ENCODE measurements at places on chromosomes 7 and 10.

GRCh38 chr10:78892338-78893176 lies 176.2 kb upstream of the ZMIZ1 start:
- no peak for DNase-seq

DNA sequence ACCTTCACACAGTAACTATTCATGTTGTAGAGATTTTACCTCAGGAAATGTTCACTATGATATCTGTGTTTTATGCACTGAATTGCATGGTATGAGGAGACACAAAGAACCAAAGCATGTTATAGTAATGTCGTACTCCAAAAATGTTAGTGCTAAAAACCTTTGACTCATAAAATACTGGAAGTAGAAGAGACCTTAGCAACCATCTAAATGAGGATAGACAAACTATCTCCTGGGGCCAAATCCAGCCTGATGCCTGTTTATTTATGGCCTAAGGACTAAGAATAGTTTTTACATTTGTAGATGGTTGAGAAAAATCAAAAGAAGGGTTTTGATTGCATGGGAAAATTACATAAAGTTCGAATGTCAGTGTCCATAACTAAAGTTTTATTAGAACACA lies 535.1 kb downstream of the INHBA start:
- no peak for DNase-seq

DNA sequence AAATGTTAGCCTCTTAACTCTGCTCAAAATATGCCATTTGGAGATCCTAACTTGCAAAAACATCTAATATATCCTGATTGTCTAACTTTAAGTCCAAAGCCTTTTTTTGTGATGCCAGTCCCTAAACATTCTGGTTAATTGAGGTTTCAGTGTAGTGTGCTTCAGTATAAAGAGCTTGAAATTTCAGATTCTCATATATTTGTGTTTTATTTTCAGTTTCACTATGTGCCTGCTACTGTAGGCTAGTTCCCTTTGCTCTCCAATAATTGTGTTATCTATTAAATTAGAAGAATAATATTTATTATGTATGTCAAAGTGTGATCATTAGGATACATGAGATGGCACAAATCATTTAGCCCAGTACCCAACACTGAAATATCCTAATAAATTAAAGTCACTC lies 1361.2 kb downstream of the XPNPEP1 start:
- no peak for DNase-seq

DNA sequence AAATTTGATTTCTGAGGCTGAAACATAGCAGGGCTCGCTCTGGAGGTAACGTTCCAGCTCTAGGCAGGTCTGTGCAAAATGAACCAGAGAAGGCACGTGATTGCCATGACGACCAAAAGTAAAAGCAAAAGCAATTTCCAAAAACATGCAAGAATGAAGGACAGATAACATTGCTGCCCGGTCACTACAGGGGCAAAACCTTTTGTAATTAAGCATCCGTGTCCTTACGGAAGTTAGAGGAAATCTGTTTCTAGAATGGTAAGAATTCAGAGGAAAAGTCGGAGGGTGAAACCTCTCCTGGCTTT lies 2.9 kb downstream of the KLF6 start:
- DNase-seq = no peak

GRCh38 chr10:48330269-48330668 lies 23.8 kb downstream of the MAPK8 start:
- DNase-seq = no peak

GRCh38 chr10:107434854-107435253 lies 270.3 kb upstream of the SORCS1 start:
- DNase-seq = no peak

- no peak for DNase-seq
These were observed 19.7 kb downstream of the BHLHA15 start for GRCh38 chr7:98230746-98231471.

- no peak for DNase-seq
These were observed 13.6 kb upstream of the STN1 start for GRCh38 chr10:103931603-103932002.

DNA sequence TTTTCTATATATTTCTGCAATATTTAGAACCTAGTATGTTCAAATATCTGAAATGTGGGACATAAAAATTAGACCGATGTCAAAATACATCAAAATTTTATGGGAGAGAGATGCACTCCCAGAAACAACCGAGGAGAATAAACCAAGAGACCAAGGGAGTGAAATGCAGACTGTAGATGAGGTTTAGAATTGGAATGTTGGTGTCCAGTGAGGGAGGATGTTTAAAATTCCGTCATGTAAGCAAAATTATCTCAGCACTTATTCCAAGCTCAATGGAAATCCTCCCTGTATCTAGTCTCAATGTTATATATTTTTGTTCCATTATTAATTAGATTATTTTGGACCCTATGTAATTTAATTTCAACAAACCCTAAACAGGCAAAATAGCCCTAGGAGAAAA lies 61.9 kb upstream of the MAGI2 start:
- DNase-seq = no peak

DNA sequence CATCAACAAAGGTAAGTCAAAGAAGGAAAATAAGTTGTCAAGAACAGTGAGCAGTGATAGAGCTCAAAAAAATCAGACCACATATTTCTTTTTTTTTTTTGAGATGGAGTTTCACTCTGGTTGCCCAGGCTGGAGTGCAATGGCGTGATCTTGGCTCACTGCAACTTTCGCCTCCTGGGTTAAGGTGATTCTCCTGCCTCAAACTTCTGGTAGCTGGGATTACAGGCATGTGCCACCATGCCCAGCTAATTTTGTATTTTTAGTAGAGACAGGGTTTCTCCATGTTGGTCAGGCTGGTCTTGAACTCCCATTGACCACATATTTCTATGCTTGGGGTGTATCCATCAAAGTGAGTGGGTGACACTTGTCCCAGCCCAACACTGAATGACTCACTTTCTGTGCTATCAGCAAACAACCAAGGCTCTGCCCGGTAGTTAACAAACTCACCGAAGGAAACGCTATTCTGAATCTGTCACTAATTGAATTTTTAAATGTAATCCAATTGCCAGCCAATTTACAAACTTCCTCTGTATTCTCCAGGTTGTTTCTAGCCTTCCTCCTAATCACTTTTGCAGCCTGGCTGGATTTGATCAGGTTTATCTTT lies 19.6 kb upstream of the SMNDC1 start:
- DNase-seq = no peak

GRCh38 chr10:49618821-49619220 lies 5.0 kb downstream of the CHAT start:
- no peak for DNase-seq

- no peak for DNase-seq
These were observed 70.5 kb downstream of the SDK1 start for GRCh38 chr7:3371601-3372000.

DNA sequence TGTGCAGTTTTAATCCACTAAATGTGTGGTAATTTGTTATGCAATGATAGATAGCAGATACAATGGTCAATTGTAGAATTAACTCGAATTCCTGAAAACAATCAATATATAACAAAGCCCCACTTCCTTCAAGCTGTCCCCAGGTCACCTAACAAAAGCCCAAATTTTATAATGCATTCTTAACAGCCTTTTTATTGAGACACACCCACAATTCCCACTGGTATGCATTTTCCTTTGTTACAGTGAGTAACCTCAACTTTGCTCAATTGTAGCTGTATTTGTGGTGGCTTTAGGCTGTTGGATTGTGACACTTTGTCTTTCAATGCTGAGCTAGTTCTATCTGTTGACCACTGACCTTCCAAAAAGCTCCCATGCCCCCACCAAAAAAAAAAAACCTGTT lies 279.8 kb upstream of the CACNA2D1 start:
- DNase-seq = no peak

DNA sequence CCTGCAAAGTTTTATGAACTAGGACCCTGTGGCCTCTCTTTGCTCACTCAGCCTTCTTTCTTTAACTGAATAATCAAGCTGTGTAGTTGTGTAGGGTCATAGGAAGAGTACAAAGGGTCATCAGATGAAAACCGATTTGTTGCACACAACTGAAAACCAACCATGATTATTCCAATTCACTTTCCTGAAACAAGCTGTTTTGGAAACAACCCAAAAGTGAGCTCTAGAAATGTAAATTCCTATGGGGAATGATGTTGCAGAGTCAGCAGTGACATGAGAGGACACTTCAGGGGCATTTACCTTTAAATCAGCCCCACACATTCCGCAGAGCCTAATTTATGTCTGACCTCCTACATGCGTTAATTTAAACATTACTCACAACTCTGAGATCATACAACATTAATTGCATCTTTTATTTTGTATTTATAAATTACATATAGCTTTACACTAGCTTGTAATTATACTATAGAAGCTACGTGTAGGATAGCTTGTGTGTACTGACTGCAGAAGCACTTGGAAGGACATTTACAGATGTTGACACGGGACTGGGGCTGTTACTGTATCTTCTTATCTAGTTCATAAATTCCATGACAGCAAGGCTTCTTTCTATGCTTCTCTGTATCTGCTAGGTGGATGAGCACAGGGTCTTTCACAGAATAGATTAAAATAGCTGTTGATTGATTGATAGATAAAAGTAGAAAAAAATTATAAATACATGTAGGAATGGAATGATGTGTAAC lies 139.9 kb upstream of the AKR1E2 start:
- DNase-seq = no peak

DNA sequence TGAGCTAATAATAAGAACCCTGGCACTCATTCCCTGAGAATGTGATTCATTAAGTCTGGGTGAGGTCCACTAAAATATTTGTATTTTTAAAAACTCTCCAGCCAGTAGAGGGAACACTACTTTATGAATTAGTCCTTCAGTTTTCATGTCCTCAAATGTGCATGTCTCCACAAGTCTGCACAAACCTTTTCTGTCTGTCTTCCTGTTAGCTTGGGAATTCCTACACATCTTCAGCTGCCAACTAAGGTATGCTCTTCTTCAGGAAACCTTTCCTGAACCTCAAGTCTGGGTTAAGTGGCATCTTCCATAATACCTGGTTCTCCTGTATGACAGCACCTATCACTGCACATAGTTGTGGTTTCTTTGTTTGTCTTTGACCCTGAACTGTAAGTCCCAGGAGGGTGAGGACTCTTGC lies 119.6 kb upstream of the MKX start:
- DNase-seq = no peak

- no peak for DNase-seq
These were observed 227.2 kb downstream of the PLXNA4 start for GRCh38 chr7:132349075-132349474.

DNA sequence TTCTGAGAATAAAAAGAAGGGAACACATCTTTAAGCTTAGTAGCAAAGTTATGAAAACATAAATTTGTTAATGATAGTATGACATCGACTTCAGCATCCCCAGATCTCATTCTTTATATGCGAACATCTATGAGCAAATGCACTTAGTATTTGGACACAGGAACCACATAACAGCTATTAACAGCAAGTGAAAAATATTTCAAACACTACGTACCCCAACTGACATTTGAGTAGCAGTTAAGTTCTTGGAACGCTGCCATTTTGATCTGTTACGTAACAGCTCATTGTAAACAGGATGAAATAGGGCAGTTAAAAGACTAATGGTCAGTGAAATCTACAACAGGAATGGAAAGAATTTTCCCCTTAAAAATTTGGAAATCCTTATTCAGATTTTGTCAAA lies 428.9 kb downstream of the TNS3 start:
- no peak for DNase-seq

GRCh38 chr10:12566161-12567115 lies 217.1 kb downstream of the CAMK1D start:
- no peak for DNase-seq

GRCh38 chr7:25386311-25386744 lies 158.0 kb upstream of the NPVF start:
- DNase-seq = no peak

- DNase-seq = no peak
These were observed 49.9 kb downstream of the PWWP2B start for GRCh38 chr10:132446661-132447445.

DNA sequence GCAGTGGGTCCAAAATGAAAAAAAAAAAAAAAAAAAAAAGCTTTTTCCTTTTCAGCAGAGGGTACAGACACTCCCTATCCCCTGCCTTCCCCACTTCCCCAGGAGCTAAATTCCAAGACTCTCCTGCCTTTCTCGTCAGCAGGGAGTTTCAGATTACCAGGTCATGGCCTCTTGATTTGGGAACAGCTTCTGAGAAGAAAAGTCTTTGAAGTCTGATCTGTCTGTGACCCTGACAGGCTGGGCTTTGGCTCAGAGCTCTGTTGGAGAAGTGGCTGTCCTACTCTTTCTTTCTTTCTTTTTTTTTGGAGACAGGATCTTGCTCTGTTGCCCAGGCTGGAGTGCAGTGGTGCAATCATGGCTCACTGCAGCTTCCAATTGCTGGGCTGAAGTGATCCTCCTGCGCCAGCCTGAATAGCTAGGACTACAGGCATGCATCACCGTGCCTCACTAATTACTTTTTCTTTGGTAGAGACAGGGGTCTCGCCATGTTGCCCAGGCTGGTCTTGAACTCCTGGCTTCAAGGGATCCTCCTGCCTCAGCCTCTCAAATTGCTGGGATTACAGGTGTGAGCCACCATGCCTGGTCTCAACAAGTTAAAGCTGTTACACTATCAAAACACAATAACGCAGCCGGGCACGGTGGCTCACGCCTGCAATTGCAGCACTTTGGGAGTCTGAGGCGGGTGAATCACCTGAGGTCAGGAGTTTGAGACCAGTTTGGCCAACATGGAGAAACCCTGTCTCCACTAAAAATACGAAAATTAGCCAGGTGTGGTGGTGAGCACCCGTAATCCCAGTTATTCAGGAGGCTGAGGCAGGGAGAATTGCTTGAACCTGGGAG lies 59.9 kb downstream of the COL26A1 start:
- no peak for DNase-seq

DNA sequence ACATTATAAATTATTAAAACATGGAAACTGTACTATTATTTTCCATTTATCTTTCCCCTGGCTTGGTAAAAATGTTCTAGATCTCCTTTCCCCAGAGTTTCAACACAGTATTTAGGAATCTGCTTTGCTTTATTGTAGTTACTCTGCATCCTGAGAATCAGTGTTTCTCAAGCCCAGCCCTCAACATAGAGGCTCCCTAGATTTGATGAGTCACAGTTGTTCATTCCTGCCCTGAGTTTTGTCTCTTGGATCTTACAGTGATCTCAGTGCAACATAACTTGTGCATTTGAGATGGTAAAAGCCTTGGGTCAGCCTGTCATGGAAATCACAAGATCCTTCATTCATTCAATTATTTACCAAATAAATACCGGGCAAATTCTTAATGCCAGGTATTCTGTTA lies 63.0 kb downstream of the VAX1 start:
- no peak for DNase-seq
